Fibroblast of the aortic adventitia (primary cell): ENCODE measurements at places on chromosomes 7 and 10. TPM values are rescaled to one million over a fixed set of nuclear protein-coding genes. Genes with fewer than 3 reads are reported as not detected.

AFAP1L2 gene
- total RNA-seq = 0.18 TPM in 1 of 2 replicates, not detected in the other

FGL2 gene
- total RNA-seq = 39.3 and 64.4 TPM in 2 replicates

TAS2R5 gene
- 1.4 TPM in 1 of 2 replicates, not detected in the other for total RNA-seq

TBL2 gene
- 16.4 and 44.6 TPM in 2 replicates for total RNA-seq

TLX1 gene
- total RNA-seq = 0.16 TPM in 1 of 2 replicates, not detected in the other

AKR1B15 gene
- total RNA-seq = not detected in 2 replicates

DPP6 gene
- total RNA-seq = not detected in 2 replicates

NEBL gene
- total RNA-seq = 0.09 and 4.3 TPM in 2 replicates

FRMD4A gene
- 32.1 and 42.4 TPM in 2 replicates for total RNA-seq

OR9A2 gene
- total RNA-seq = not detected in 2 replicates

NME8 gene
- not detected in 2 replicates for total RNA-seq

ZNF239 gene
- 1.8 and 6.6 TPM in 2 replicates for total RNA-seq

ATG9B gene
- total RNA-seq = under 0.01 and 0.98 TPM in 2 replicates

SEC61A2 gene
- total RNA-seq = 8.9 and 11.5 TPM in 2 replicates

HACD1 gene
- 7.0 and 18.4 TPM in 2 replicates for total RNA-seq

CCDC126 gene
- 3.9 and 8.5 TPM in 2 replicates for total RNA-seq

AOC1 gene
- total RNA-seq = not detected in 2 replicates

SPDYE5 gene
- total RNA-seq = 0.09 TPM in 1 of 2 replicates, not detected in the other

SLC26A5 gene
- total RNA-seq = not detected in 2 replicates

FANK1 gene
- total RNA-seq = 2.3 and 20.4 TPM in 2 replicates

GIGYF1 gene
- total RNA-seq = 20.7 and 39.1 TPM in 2 replicates

TMEM176A gene
- total RNA-seq = not detected in 2 replicates
